Myometrial cell (primary cell): ENCODE measurements at places on chromosomes 3 and 15. TPM values are rescaled to one million over a fixed set of nuclear protein-coding genes. Genes with fewer than 3 reads are reported as not detected.

The TIMP4 gene
- 12.9 and 21.3 TPM in 2 replicates for total RNA-seq

The ADAMTSL3 gene
- total RNA-seq: not detected in 2 replicates

The CHDH gene
- total RNA-seq: under 0.01 TPM in 1 of 2 replicates, not detected in the other

The MELTF gene
- 3.7 and 3.9 TPM in 2 replicates for total RNA-seq

The RNF111 gene
- total RNA-seq: 8.6 and 12.4 TPM in 2 replicates

The ALAS1 gene
- 48.0 and 49.0 TPM in 2 replicates for total RNA-seq

The TKT gene
- 578 and 751 TPM in 2 replicates for total RNA-seq

The RBMS3 gene
- 28.9 and 37.2 TPM in 2 replicates for total RNA-seq

The LAMB2 gene
- 358 and 359 TPM in 2 replicates for total RNA-seq

The MYL3 gene
- total RNA-seq: not detected in 2 replicates

The SKOR1 gene
- under 0.01 TPM in 1 of 2 replicates, not detected in the other for total RNA-seq

The AMT gene
- total RNA-seq: 0.35 and 0.58 TPM in 2 replicates

The ZMYND10 gene
- total RNA-seq: 1.7 and 3.0 TPM in 2 replicates

The RBP2 gene
- total RNA-seq: not detected in 2 replicates

The CHRNA7 gene
- 2.9 TPM in 1 of 2 replicates, not detected in the other for total RNA-seq

The ROPN1 gene
- 0.18 TPM in 1 of 2 replicates, not detected in the other for total RNA-seq

The TBC1D21 gene
- not detected in 2 replicates for total RNA-seq

The IGF1R gene
- 12.9 and 27.4 TPM in 2 replicates for total RNA-seq

The CDV3 gene
- total RNA-seq: 97.4 and 102 TPM in 2 replicates

The MESP1 gene
- 0.18 TPM in 1 of 2 replicates, not detected in the other for total RNA-seq

The RGMA gene
- total RNA-seq: under 0.01 and 0.35 TPM in 2 replicates

The SAMD7 gene
- not detected in 2 replicates for total RNA-seq

The MLF1 gene
- total RNA-seq: 17.0 and 17.2 TPM in 2 replicates

The CPNE4 gene
- not detected in 2 replicates for total RNA-seq

The TMOD3 gene
- total RNA-seq: 24.8 and 37.6 TPM in 2 replicates

The PLA2G4D gene
- not detected in 2 replicates for total RNA-seq

The IFT57 gene
- 49.1 and 84.2 TPM in 2 replicates for total RNA-seq

The TF gene
- total RNA-seq: not detected in 2 replicates

The SCAANT1 gene
- not detected in 2 replicates for total RNA-seq

The CNTN4 gene
- total RNA-seq: not detected in 2 replicates

The NT5DC2 gene
- total RNA-seq: 205 and 221 TPM in 2 replicates

The C3orf62 gene
- total RNA-seq: 0.71 and 1.7 TPM in 2 replicates

The GP9 gene
- total RNA-seq: not detected in 2 replicates
